ENCODE measurements at places on chromosomes 2 and 18.

DNA sequence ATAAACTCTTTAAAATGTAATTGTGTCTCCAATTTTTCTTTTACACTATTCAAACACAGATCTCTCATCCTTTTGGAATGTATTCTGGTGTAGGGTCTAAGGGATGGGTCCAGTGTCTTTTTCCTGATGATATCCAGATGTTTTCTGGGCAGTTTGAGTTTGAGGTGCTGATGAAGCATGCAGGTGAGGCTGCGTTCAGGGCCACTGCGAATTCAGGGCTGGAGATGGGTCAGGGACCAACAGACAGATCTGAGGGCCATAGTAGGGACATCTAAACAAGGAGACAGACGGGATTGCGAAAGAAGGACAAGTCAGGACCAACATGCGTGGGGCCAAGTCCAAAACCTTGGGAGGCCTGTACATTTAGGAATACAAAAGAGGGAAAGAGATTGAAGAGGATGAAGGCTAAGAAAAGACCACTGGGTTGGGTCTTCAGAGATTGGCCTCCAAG, 70.2 kb downstream of the ACAA2 start:
- no peak for DNase-seq

DNA sequence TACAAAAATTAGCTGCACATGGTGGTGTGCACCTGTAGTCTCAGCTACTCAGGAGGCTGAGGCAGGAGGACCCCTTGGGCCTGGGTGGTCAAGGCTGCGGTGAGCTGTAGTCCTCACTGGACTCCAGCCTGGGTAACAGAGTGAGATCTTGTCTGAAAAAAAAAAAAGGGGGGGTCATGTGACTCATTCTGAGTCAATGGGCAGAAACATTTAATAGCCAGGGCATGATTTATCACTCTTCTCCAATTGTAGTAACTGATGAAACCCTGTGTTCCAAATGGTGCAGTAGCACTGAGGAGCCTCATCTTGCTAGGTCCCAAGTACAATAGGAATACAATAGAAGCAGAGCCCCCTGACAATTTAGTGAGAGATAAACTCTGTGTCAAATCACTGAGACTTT, 78.9 kb upstream of the CCDC68 start:
- no peak for DNase-seq

GRCh38 chr2:96847586-96847985, 3.8 kb upstream of the ANKRD23 start:
- no peak for DNase-seq

- no peak for DNase-seq
Measured at GRCh38 chr2:152379089-152379488, 44.1 kb downstream of the FMNL2 start.

DNA sequence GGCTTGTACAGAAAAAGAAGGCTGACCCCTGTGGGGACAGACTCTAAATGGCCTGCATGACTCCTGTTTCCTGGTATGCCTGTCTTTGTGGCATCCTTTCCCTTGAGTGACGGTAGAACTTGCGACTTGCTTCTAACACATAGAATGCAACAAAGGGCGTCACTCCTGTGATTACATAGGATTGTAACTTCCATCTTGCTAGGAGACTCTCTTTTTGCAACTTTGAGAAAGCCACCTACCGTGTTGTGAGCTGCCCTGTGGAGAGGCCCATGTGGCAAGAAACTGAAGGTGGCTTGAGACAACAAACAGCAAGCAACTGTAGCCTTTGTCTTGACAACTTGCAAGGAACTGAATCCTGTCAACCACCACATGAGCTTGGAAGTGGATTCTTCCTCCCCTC, 46.5 kb downstream of the THNSL2 start:
- DNase-seq = no peak

GRCh38 chr2:181124497-181124896, 144.1 kb downstream of the UBE2E3 start:
- no peak for DNase-seq

GRCh38 chr2:199128476-199129229, 329.1 kb downstream of the SATB2 start:
- no peak for DNase-seq

GRCh38 chr2:11710210-11710609, 36.2 kb upstream of the LPIN1 start:
- DNase-seq = no peak

DNA sequence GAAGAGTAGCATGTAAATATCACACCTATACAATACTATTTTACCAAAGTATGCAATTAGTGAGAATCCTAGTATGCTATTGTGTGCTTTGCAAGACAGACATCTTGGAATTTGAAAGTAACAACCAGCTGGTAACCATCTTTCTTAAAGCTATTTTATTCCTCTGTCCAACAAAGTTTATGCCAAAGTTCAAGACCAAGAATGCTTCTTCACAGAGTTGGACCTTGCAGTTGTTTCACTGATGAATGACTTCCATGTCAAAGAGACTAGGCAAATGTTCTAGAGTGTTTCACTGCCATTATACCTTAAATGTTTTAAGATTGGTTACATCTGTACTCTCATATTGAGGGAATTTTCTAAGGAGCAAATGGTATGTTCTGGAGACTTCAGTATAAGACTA, 215.2 kb upstream of the CRIM1 start:
- no peak for DNase-seq

GRCh38 chr2:171847627-171848026, 46.4 kb downstream of the SLC25A12 start:
- DNase-seq = no peak

DNA sequence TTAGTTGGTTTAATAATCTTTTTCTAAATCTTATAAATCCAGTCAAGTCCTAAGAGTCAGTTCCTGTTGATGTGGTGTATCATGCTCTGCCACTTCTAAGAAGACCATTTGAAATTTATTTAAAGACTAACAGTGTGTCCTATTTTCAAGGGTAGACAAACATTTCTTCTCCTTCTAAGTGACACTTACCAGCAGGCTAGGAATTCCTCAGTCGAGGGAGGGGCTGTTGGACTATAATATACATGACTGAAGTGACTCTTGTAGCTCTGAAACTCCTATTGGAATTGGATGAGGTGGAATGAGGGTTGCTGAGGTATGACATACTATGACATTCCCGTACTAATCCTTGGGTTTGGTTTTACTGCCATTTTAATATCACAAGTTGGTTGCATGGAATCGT, 30.6 kb downstream of the ITGB6 start:
- DNase-seq = no peak

DNA sequence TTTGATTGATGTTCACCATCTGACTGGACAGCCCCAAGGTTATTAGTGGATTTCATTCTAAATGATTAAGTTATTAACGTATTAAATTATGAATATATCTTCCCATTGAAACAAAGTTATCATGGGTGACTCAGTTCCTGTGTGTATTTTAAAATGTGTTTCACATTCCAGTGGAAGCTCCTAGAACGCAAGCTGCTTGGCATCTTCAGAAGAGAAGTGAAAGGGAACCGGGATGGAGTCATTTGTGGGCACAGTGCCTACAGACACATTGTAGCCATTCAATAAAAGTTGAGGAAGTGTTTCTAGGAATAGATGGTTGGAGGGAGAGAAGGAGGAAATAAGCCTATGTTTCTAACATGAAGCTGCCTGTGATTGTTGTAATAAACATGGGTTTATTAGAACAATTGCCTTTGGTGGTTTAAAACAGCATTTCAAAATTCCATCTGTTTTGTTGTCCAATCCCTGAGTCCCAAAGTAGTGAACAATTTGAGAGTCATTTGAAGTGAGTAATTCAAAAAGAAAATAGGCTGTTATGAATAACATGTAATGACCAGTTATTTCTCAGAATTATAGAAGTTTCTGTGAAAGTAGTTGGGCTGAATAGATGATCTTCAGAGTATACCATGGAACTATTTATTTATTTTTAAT, 143.5 kb downstream of the PKP4 start:
- DNase-seq = peak; percentile 33

GRCh38 chr18:71036783-71037182, 747.9 kb downstream of the SOCS6 start:
- no peak for DNase-seq

DNA sequence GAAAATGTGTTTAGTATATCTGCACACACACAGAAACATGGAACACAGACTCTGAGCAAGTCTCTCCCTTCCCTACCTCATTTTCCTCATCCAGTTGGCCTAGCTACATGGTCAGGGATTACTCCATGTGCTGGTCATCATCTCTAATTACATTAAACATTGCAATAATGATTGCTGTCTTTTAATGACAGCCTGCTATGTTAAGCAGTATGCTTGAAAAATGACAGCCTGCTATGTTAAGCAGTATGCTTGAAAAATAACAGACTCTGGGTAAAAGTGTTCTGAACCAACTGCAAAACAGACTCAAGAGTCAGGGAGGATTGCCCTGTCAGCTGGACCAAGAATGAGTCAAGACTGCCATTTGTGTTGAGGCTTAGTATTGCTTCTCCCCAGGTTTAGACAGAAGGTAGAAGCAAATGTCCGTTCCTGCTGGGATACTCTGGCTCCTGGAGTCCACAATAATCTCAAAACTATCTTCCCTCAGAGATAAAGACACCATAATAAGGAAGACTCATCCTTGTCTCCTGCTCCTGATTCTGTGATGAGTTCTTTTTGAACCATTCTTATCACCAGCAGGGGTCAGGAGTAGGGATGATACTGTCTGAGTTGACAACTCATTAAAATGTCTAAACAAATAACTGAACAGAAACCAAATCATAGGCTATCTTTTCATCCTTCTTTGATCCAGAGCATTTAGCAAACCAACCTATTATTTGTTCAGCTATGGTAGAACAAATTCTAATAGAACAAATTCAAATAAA, 57.7 kb downstream of the CCDC93 start:
- DNase-seq = no peak

- DNase-seq = peak; percentile 6
Measured at GRCh38 chr2:241795021-241795999, 13.7 kb upstream of the NEU4 start.

DNA sequence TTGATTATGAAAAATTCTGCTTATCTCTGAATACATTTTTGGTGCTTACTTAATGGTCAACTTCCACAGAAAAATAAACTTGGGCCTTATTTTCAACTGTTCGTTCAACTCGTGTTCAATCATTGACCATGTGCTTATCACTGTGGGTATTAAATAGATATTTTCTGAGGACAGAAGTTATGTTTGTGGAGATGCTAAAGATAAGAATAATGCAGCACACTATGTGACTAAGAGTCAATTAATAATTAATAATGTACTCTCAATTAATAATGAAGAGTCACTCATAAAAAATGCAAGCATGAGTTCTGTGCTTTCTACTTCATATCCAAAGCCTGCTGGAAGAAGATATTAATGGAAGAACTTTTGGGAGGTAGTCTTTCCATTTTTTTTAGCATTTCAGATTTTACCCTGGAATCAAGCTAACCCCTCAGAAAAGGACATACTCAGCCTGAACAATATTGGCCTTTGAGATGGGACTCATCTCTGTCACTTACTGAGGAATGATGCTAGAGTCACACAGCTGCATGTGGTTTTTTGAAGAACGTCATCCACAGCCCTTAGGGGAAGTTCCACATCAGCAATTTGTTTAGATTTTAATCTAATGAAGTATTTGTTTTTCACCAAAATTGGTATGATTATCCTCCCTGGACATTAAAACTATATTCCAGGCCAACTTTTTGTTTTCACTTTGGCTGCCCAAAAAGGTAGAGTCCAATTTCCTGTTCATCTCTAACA, 191.9 kb upstream of the CRIM1 start:
- DNase-seq = no peak

DNA sequence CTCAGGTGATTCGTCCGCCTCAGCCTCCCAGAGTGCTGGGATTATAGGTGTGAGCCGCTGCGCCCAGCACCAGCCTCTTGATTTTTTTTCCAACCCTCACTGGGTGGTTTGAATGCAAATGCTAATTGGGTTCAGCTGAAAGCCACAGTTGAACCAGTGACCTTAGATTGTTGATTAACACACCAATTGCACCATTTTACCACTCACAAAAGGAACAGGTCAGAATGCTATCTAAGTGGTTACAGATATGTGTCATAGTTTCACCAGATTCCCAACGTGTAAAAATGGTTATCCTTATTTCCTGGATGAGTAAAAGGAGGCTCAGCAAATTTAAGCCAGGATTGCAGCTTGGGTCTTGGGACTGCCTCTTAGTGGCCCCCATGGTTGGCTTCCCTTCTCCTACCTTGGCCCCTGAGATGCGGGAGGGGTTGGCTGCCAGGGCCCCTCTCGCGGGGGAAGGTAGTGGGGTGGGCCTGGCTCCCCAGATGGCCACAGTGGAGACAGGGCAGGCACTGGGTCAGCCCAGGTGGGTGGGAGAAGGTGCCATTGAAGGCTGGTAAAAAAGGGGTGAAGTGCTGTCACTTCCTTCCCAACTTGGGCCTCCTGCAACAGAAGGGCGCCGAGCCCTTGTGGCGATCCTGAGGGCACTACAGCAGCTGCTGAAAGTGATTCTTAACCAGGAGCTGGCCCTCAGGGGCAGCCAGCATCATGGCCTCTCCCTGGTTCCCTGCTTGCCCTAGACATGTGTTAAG, 164.9 kb upstream of the HAAO start:
- no peak for DNase-seq

DNA sequence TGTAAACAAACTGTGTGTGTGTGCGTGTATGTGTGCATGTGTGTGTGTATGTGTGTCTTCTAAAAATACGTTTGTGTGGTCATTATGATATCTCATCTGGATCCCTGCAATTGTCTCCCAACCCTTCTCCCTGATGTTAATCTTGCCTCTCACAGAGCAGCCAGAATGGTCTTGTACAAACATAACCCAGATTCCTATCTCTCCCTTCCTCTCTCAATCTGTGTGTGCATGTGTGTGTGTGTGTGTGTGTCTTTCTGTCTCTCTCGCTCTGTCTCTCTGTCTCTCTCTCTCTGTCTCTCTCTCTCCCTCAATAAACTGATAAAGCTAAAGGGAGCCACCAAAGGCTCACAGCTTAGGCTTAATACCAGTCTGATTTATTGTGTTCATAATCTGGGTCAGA, 210.8 kb downstream of the PAX3 start:
- DNase-seq = no peak

- no peak for DNase-seq
Measured at GRCh38 chr2:74017223-74017622, 32.5 kb downstream of the TET3 start.

GRCh38 chr18:24811950-24812681, 351.7 kb downstream of the HRH4 start:
- DNase-seq = no peak

- no peak for DNase-seq
Measured at GRCh38 chr18:58230438-58231179, 186.6 kb downstream of the NEDD4L start.

- no peak for DNase-seq
Measured at GRCh38 chr2:233980955-233981561, 63.9 kb downstream of the TRPM8 start.

DNA sequence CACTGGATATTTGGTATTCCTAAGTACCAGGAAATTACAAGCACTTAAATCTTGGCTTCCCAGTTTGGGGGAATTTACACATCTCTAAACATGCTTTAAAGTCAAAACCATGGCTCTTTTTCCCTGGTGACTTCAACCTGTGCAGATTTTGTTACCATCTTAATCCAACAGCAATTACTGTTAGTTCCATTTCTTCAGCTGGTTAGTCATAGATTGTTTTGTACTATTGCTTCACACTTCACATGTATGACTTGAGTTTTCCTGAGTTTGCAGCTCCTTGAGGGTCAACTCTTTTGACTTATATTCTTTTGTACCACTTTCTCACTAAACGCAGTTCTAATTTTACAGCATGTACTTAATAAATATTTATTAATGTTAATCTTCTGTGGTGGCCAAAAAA, 203.4 kb upstream of the RND3 start:
- no peak for DNase-seq
